ENCODE measurements at places on chromosomes 6 and 20.

DNA sequence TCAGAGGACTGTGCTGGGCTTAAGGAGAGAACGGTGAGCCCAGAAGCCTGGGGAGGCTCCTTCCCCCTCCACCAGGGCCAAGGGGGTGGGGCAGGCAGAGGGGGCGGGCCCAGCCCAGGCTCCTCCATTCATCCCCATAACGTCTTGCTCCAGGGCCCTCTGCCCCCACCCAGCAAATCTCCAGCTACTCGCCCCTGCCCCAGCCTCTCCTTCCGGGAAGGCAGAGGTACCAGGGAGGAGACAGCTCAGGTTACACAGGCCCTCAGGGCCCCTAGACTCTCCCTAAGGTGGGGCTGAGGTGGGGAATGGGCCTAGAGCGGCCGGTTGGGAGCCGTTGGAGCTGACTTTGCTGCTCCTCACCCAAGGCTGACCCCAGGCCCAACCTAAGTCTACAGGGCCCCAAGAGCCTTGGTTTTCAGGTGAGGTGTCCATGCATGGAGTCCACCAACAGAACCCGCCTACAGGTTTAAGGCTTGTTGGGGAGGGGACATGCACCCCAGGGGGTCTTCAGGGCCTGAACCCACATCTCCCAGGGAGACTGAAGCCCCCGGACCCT is 1.2 kb downstream of the LAMA5 start:
- no peak for DNase-seq

GRCh38 chr20:32737371-32738223 is 5.7 kb downstream of the COMMD7 start:
- DNase-seq, result no peak

DNA sequence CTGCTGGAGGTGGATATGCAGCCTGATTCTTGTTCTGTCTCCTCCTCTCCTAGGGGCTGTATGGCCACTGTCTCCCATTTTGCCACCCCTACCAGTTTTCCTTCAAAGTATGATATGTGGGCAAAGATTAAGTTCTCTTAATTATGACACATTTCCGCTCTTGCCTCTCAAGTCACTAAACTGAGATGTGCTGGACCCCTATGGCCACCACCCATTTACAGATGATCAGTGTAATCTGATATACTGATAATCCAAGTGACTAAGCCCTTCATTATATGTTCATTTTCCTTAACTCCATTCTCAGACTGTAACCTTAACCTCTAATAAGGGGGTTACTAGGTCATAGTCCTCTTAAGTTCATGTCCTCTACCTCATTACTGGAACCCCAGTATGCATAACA is 711 bp upstream of the C20orf141 start:
- DNase-seq, result no peak

GRCh38 chr6:10684618-10685017 is 9.8 kb downstream of the C6orf52 start:
- no peak for DNase-seq

DNA sequence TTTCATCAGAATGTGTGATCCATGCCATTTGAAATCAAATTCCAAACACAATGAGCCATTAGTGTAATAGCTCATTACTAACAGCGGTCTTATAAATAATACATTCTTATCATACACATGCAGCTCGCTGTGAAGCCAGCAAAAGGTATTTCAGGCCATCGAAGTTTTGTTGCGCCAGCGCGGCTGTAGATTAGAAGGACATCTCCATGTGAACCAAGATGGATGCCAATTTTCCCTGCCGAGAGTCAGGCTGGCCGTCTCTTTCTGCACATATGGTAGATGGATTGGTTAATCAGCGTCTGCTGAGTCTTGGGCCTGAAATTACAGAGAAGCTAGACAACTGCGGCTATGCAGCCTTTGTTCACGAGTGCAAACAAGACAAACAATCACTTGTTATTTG is 44.1 kb downstream of the CFAP61 start:
- DNase-seq, result no peak

GRCh38 chr20:49132995-49133478 is 55.1 kb downstream of the STAU1 start:
- DNase-seq, result peak; percentile 71

GRCh38 chr6:136550045-136550329 is 235 bp downstream of the MAP7 start:
- DNase-seq, result no peak

DNA sequence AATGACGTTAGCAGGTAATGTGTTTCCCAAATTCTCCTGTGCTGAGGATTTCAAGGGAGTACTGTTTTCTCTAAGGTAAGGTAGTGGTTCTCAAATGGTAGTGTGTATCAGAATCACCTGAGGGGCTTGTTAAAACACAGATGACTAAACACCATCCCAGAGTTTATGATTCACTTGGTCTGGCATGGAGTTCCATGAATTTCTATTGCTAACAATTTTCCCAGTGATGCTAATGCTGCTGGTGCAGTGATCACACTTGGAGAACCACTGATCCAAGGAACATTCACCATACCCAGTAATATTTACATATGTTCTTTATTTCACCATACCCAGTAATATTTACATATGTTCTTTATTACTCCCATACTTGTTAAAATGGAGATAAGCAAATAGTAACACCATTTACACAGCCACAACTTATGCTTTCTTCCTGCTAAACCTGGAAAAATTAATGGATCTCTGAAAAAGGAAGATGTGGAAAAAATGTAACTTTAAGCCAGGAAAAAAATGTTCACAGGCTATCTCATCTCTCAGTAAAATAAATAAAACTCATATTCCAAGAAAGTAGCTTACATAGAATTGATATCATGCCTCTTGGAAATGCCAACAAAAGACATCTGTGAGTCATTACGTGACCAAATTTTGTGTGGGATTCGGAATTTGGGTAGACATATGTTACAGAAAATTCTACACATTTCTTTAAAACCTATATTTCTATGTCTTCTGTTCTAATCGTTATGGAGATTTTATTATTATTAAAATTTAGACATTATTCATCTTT is 129.5 kb downstream of the MMUT start:
- DNase-seq, result no peak

GRCh38 chr6:15166121-15166520 is 79.7 kb upstream of the JARID2 start:
- no peak for DNase-seq

DNA sequence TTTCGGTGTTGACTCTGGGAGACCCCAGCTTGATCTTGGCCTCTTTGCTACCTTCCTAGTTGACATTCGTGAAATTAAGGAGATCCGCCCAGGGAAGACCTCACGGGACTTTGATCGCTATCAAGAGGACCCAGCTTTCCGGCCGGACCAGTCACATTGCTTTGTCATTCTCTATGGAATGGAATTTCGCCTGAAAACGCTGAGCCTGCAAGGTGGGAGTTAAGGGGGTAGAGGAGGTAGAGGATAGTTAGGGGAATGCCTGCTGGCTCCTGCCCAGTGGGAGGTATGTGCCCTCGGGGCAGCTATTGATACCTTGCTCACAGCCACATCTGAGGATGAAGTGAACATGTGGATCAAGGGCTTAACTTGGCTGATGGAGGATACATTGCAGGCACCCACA is 22.2 kb downstream of the PLCG1 start:
- DNase-seq, result no peak

- no peak for DNase-seq
Measured at GRCh38 chr6:121925534-121926255, 473.8 kb upstream of the HSF2 start.

DNA sequence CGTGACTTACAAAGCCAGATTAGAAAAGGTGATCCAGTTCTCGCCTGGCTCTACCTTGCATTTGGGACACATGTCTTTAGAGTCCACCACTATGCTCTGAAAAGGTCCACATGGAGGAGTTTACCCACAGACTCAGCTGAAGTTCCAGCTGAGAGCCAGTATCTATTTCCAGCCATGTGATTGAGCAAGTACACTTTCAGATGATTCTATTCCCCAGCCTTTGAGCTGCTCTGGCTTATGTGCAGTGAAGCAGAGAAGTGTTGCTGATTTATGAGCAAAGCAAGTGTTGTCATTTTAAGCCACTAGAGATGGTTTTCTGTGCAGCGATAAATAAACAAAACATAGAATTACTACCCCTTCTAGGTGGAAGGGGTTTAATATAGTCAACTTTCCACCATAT is 520.8 kb upstream of the RNF217 start:
- no peak for DNase-seq

- DNase-seq, result peak; percentile 2
Measured at GRCh38 chr6:83767033-83767432, 58.1 kb upstream of the SNAP91 start.

DNA sequence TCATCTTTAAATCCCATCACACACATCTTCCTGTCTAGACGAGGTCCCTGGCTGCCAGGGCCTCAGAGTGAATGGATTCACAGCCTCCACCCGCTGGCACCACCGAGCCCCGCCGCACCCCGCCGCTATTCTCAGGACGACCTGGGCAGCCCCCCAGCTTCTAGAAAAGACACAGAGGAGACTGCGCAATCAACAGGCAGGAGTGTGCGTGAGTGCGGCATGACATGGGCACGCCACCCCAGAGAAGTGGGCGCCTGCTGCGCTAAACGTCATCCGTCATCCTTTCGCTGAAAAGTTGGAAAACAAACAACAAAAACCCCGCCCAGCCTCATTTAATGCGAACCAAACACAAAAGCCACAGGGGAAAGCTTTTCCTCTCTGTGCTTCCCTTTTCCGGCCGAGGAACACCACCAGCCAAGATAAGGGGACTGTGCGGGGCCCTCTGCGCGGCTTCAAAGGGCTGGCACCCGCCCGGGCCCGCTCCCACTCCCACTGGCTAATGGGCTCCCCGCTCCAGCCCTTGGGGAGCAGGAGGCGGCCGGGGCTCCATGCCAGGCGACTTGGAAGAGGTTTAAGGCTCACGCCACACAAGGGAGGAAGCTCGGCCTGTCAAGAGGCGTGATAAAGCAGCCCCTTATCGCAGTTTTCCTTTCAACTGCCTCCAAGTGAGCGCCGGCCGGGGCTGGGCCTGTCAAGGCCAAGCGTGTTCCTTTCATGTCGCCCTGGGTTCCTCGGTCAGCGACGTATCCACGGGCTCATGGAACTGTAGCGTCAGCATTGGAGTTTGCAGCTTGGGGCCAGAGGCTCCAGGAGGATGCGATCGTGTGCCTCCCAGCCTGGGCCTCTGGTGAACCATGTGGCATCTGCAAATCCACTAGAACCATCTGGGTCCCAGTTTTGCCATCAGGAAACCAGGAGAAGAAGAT is 50.1 kb downstream of the NFATC2 start:
- DNase-seq, result no peak

DNA sequence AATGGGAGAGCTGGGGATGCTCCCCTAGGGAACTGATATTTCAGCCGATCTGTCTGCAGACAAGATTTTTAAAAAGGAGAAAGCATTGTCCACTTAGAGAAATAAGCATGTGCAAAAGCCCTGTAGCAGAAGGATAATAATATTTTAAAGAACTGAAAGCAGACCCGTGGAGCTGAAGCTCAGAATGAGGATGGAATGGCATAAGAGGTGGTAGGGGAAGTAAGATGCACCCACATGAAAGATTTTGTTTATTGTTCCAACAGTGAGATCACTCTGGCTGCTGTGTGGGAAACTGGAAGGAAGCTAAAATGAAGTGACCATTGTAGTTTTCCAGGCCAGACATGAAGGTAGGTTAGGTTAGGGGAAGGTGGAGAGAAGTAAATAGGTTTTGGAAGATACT is 266.4 kb upstream of the PRDM1 start:
- no peak for DNase-seq

- DNase-seq, result peak; percentile 64
Measured at GRCh38 chr6:6788394-6789032, 200.0 kb downstream of the LY86 start.

- DNase-seq, result no peak
Measured at GRCh38 chr6:12717356-12717755, 789 bp downstream of the PHACTR1 start.

DNA sequence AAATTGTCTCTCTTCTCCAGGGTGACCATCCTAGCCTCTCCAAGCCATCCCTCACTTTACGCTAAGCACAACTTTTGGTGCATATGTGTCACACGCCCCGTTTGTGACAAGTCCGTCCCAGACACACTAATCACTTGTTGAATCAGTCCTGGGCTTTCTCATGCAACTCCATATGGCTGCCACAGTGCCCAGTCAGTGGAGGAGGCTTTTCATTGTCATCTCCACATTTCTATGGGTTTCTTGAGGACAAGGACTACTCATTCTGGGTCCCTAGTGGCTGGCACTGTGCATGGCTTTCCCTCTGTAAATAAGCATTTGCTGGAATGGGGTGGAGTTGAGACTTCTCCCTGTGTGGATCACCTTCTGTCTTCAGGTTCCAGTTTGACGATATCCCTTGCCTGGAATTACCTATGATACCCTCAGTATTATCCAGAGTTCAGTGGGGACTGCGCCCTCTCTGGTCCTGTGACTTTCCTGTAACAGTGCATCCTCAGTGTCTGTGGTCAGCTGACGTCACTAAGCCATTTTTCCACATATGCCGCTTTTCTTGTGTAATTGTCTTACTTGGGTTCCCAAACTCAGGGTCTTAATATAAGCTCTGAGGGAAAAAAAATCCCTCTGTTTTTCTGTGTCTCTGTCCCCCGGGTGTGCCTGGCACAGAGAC is 59.8 kb upstream of the MYL9 start:
- DNase-seq, result no peak

DNA sequence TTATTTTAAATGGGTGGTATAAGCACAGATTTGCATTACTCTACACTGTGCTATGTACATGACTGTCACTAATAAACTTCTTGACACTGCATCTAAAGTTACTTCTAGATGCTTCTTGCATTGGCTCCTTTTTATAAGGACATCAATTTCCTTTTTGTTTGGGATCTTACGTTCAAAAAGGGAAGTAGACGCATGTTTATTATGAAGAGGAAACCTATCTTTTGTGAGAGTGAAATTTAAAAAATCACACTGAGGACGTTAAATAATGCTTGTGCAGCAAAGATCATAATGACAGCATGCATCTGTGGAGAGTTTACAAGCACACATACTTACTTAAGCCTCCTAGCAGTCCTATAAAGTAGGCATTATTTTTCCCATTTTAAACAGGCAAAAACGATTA is 479.5 kb downstream of the CD83 start:
- no peak for DNase-seq

Measured in GM12865 (cell line).